Activated naive CD8-positive, alpha-beta T cell treated with anti-CD3 and anti-CD28 coated beads, Interleukin-2, amount 10 ng/mL, durations not matched to agents 7 days and 5 days (primary cell): ENCODE measurements at places on chromosomes 3 and 15. TPM values are rescaled to one million over a fixed set of nuclear protein-coding genes. Genes with fewer than 3 reads are reported as not detected.

DNA sequence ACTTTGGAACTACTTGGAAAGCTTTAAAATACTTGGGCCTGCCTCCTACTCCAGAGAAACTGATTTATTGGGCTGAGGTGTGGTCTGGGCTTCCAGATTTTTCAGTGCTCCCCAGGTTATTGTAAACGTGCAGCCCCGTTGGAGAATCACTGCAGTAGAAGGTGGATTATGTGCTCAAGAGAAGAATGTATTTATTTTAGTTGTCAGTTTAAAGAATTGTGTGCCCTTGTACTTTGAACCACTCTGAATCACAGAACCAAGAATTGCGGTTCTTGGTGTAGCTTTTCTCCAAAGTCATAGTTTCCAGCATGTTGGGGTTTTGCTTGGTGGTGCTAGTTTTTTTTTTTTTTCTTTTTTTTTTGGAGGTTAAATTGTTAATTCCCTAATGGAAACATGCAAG, 1.6 kb downstream of the TATDN2 start:
- no peak for DNase-seq

DNA sequence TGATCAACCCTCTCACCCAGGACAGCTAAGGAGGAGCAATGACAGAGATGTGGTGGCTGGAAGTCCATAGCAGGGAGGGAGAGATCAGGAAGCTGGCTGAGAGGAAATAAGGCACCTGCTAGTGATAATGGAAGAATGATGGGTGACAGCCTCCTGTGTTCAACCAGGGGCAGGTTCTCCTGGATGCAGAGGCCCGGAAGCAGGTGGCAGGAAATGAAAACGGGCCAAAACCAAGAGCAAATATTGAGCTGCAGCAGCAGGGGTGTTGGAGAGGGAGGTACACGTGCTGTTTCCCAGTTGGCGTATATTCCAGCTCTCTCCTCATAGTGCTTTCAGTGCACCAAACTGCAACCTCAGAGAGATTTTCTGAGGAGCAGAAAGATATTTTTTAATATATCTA, 213.4 kb upstream of the TBL1XR1 start:
- DNase-seq: no peak

- DNase-seq: no peak
These were observed 849 bp downstream of the RRP9 start for GRCh38 chr3:51940648-51941462.

GRCh38 chr3:100570811-100571210, 38.6 kb upstream of the ADGRG7 start:
- no peak for DNase-seq

DNA sequence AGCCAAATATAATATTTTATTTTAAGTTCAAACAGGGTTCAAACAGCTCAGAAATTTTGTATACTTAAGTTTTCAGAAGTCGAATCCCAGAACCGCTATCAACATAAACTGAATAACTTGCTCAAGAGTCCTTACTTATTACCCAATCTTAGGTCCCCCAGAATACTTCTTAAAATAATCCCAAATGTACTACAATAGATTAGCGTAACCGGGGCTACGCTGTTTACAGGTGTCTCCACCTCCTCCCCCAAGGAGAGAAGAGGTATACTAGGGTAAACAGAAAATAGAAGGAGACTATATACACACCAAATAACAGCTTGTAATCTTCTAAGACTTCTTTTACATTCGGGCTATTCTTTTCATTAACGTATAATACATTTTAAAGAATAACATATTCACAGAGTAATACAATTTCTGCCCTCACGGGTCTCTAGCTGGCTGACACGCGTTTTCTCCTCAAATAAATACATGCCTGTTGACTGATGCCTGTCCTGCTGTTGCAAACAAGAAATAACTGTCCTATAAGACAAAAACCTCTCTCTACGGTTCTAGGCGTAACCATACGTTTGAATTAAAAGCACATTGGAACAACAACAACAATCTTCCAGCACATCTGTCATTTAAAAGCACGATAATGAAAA, 1.3 kb downstream of the DENND4A start:
- DNase-seq: no peak

GRCh38 chr15:42845581-42845980, 75.0 kb downstream of the TTBK2 start:
- DNase-seq: no peak

- no peak for DNase-seq
These were observed 342.3 kb downstream of the LRRC3B start for GRCh38 chr3:26964836-26965235.

DNA sequence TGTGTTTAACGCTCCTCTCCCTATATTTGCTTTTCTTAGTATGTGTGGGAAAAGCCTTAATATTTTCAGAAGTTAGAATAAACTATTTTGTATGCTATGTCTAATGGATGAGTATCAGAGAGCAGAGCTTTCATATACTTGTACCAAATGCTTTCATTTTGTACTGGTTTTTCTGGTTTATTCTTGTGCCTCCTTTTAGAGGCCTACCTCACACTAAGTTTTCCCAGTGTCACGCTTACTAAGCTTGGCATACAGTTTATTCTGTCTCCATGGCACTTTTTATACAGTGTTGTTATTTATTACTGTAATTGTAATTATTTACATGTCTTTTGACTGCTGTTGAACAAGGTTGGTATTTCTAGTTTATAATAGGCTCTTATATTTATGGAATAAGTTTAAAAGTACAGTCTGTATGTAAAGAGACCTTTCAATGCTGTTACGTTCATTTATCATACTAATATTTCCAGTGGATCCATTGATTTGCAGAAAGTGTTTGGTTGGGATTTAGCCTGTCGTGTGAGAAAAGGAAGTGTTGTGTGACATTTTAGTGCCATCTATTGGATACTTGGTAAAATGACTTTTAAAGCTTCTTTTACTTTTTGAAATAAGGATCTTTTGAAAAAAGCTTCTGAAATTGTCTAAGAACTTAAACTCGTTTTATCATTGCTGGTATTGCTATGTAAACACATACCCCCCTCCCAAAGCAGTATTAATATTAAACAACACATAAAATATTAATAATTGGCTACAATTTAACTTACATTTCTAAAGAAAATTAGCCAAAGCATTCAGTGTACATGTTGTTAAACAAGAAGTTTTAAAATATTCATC, 5.2 kb upstream of the EBLN2 start:
- no peak for DNase-seq

- no peak for DNase-seq
These were observed 400.4 kb downstream of the LPP start for GRCh38 chr3:188554404-188554803.

- DNase-seq: no peak
These were observed 111.6 kb downstream of the RAB11A start for GRCh38 chr15:65980824-65981456.

DNA sequence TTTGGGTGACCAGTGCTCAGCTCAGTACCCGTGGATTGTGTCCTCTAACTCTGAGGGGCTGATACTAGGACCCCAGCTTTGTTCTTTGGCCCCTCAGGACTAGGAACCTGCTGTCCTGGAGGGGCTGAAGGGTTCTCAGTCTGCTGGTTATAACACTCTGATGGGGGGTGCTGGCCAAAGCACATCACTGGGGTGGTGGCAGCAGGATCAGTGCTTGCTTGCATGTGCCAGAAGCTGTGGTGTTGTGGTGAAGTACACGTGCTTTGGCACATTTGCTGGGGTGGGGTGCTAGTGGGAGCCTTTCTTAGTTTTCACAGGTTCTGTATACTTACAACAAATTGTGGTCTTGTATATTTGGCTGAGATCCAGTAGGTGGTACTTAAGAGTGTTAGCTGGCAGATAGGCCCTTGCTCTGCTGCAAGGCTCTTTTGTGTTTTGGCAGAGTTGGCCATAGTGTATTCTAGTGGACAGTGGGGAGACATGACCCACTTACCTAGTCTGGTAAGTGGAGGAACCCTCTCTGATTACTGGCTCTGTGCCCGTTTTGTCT, 344.3 kb downstream of the EDEM1 start:
- DNase-seq: no peak

GRCh38 chr3:137032465-137033120, 74.8 kb downstream of the IL20RB start:
- DNase-seq: peak; percentile 84

GRCh38 chr15:56608140-56608778, 125.0 kb downstream of the ZNF280D start:
- no peak for DNase-seq

GRCh38 chr3:186869253-186870100, 27.0 kb downstream of the ADIPOQ start:
- DNase-seq: no peak

DNA sequence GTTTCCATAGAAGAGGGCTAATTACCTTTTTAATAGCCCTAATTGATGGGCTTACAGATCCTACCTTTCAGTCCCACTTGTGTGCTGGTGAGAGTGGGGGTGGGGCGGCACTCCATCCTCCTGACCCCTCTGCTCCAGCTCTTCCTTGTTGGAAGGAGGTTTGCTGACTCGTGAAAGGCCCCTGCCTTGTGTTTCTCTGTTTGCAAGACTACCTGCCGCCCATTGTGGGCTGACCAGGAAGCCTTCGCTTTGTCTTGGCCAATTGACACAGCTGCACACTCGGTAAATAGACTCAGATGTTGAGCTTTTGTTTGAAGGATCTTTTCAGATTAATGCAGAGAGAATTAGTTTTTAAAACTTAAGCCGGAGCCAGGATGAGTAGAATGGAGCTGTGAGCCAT, 197.3 kb upstream of the HES1 start:
- no peak for DNase-seq

GOLGA8T gene
- total RNA-seq: 1.5 TPM

CCR4 gene
- total RNA-seq: 20.7 TPM

CEP19 gene
- total RNA-seq: 4.8 TPM

SPTBN5 gene
- 1.6 TPM for total RNA-seq

ZNF592 gene
- 35.6 TPM for total RNA-seq

OSTN gene
- not detected for total RNA-seq

LIPH gene
- not detected for total RNA-seq

TATDN2 gene
- total RNA-seq: 67.4 TPM

SNURF gene
- total RNA-seq: 21.6 TPM

PIAS1 gene
- 54.3 TPM for total RNA-seq
